ENCODE measurements at places on chromosomes 16 and 17.

DNA sequence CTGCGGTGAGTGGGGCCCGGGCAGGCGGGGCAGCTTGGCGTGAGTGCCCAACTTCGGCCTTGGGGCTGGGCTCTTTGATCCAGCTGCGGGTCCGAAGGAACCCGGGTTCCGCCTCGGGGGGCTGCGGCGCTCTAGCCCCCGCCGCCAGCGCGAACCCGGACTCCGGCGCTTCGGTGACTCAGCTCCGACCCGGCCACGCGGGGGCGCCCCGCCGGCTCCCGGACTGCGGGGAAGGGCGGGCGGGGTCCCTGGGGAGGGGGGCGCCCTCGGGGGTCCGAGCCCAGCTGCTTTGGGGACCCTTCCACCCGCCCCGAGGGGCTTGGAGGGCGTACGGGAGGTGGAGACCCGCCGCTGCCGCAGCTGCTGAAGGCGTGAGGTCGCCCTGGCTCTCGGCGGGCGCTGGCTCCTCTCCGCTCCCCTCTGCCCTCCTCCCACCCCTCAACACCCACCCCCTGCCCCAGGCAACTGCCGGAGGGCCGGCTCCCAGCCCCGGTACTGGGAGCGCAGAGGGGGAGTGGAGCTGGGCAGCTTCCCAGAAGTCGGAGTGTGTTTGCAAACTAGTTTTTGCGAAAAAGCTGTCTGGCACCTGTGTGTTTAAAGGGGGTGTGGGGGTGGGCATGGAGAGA is 516 bp downstream of the CPNE2 start:
- DNase-seq = no peak

- no peak for DNase-seq
Observed at GRCh38 chr17:1961189-1961588, 63.9 kb downstream of the RTN4RL1 start.

DNA sequence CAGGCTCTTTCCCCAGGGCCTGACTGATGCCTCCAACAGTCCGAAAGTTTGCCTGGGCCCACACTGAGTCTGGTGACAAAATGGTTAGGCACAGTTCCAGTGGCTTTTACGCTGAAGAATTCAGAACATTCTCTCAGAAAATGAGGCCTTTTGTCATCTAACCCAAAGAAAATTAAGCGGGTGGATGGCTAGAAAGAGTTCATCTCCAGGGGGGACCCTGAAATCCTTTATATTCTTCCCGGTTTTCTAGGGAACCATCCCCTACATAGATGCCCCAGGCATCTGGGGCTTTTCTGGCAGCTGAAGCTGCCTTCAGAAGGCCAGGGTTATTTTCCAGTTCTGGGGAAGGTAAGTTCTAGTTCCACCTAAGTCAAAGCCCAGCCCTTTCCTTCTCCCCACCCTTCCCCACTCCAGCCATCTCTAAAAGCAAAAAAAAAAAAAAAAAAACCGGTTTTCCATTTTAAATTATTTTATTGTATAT is 2.2 kb downstream of the RASD1 start:
- DNase-seq = no peak

GRCh38 chr17:45120558-45120957 is 11.8 kb downstream of the PLCD3 start:
- DNase-seq = no peak

- no peak for DNase-seq
Observed at GRCh38 chr16:89034971-89035668, 58.1 kb upstream of the CBFA2T3 start.

GRCh38 chr17:75561927-75562603 is 25.5 kb upstream of the MYO15B start:
- no peak for DNase-seq

- no peak for DNase-seq
Observed at GRCh38 chr17:83198366-83199341, 119.2 kb downstream of the METRNL start.

- DNase-seq = peak; percentile 20
Observed at GRCh38 chr16:70572050-70572925, 48.7 kb downstream of the SF3B3 start.

DNA sequence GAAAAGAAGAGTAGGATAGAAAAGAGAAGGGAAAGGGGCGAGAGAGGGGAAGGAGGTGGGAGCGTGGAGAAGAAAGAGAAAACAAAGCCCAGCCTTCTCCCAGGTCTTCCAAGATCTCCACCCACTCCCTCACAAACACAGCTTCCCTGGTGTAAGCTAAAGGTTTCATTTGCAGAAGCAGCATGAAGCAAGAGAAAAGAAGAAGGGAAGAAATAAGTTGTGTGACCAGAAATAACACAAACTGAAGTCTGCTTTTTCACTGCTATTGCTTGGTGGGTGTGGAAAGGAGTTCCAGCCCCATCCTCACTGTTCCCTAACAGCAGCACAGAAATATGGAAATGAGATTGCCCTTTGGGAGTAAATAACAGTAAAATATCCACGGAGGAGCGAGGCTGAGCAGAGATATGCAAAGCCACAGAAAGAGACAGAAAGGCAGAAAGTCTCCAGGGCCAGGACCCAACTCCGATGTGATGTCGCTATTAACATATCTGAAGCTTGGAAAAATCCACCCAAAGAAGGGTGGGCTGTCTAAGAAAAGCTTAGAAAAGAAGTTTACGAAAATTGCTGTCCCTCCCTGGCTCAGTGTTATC is 10.3 kb upstream of the GAS7 start:
- no peak for DNase-seq

DNA sequence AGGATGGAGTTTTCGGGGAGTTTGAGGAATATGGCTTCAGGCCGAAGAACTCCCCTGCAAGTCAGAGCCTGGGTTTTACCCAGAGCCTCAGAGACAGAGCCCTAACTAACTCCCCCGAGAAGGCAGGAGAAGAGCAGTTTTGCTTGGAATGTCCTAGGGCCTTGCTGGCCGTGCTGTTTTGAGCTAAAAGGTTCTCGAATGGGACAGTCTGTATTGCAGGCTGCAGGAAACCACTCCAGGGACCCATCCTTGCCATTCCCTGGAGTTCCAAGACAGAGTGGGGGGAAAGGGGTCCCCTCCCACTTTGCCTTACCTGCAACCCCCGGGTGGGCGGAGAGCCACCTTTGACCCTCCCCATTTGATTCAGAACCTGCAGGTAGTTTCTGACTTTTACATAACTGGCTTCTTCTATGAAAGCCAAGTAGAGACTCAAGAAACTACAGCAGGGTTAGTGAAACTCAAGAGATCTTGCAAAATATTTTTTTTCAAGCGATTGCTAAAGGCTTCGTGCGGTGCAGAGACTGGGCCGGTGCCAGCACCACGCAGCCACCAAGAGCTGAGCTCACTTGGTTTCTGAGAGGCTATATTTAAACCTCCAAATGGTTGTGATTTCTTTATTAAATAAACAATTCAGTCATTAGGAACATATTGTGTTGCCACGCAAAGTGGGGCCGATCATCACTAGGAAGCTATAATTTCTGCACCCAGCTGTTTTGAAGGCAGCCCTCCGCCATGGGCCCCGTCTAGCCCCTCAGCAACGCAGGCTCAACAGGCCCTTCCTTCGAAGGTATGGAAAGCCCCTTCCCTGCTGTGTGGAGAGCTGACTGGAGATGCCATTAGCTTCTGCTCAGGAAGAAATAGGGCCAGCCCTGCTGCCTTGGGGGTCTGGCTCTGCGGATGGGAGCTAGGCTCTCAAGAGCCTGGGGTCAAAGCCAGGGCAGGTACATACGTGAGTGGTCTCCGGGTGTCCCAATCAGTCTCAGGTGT is 223.0 kb downstream of the NTN1 start:
- peak; percentile 78 for DNase-seq

DNA sequence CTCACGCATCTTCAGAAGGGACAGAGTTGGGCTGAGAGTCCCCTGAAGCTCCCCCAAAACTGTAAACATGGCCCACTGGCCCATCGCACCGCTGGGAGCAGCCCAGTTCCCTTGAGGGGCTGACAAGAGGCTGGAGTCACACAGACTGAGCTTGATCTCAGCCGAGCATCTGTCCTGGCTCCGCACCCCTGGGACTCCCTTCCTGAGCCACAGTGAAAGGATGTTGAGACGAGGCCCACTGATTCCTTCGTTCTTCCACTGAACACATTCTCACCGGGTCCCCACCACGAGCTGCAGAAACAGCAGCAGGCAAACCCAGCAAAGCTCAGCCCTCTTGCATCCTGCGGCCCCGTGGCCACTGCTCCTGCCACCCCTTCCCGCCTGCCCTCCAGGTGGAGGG is 145.9 kb upstream of the CIBAR2 start:
- no peak for DNase-seq

DNA sequence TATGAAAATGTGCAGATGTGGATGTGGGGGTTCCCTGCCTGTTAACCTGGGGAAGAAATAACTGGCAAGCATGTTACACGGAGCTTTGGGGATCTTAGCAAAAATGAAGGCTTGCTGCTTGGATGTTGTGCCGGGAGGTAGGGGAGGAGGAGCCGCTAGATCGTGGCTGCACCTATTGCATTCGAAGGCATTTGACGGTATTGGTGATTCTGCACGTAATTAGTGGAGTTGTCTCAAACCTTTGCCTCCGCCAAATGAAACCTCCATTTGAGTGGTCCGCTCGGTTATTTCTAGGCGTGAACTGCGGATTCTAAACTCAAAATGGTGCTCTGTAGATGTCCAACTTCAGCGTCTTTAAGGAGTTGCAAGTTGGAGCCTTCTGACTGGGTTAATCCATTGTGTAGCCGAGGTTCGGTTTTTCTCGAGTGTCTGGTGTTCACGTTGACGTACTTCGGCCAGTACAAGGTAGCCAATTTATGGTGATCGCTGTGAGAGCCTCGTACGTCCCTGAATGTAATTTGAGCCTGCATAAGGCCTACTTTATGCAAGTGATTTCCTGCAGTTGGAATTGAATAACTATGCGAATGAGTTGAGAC is 1.5 kb downstream of the TNRC6C start:
- DNase-seq = peak; percentile 11

DNA sequence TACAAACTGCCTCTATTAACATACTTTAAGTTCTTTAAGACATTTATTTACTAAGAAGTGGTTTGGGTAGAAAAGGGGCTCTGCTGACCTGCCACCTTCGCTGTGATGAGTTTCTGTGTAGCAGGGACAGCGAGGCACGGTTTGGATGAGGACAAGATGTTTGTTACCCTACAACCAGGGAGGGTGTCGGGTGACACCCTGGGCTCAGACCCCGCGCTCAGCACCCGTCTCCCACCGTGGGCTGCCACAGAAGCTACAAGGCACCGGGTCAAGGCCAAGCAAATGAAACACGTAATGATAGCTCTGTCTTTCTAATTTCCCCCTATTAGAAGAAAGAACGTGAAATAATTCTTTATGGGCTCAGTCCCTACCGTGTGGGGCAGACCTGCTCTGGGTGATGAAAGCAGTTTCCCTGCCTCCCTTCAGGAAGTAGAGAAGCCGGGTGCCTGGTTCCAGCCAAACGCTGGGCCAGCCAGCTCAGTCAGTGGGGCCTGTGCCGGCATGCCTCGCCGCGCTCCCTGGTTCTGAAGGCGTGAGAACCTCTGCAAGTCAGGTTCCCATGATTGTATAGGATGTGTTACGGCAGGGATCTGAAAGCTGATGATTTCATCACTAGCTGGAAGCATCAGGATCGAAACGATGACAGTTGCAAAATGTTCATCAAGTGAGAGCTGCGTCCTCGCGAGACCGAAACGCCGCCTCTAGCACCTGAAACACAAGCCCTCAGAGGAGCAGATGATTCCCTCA is 3.9 kb downstream of the ZNF750 start:
- DNase-seq = no peak

GRCh38 chr16:46894036-46894672 is 10.0 kb downstream of the GPT2 start:
- DNase-seq = peak; percentile 28

Measured in fibroblast of skin of right quadriceps (primary cell).